Panc1 (cell line): ENCODE measurements at places on chromosomes 2 and 18. TPM values are rescaled to one million over a fixed set of nuclear protein-coding genes. Genes with fewer than 3 reads are reported as not detected.

COLEC11 gene
- 0.31 TPM for total RNA-seq

- H3K36me3 ChIP-seq, result no peaks in the 10 kb centered on the region; the same call in 1 of the 2 replicates
- DNase-seq, result no peak
- H3K4me3 ChIP-seq, result no peak overlapping the region
- H3K27me3 ChIP-seq, result no peaks in the 10 kb centered on the region
These were observed 12.0 kb downstream of the SRD5A2 start for GRCh38 chr2:31568585-31569201.

DNA sequence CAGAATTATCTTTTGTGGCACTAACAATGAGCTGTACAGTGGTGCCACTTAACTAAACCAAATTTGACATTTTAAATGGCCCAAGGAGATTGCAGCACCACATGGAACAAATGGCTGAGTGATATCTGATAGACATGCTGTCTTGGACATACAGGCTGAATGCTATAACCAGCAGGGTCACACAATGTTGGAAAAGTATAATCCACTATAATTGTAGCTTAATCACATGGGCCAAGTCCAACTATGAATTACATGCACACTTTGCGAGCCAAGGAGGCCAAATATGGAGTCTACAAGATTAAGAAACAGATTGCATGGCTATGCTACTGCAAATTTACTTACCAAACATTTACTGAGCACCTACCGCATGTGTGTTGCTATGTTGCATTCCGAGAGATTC, 69.0 kb downstream of the AOX1 start:
- no peak overlapping the region for H3K27ac ChIP-seq
- no peaks in the 10 kb centered on the region for H3K36me3 ChIP-seq
- H3K4me1 ChIP-seq, result no peaks in the 10 kb centered on the region
- DNase-seq, result no peak

PID1 gene
- 2.9 TPM for total RNA-seq

MYOM1 gene
- total RNA-seq, result 0.92 TPM

UGT1A3 gene
- total RNA-seq, result not detected
